Adrenal gland (tissue), 19 donors: ENCODE measurements at places on chromosomes 4 and X. TPM values are rescaled to one million over a fixed set of nuclear protein-coding genes. Genes with fewer than 3 reads are reported as not detected.
A peak's percentile ranks its signal among the peaks of the same experiment; 100 is the strongest.

GRCh38 chr4:17427991-17428390 is 83.9 kb downstream of the QDPR start:
- DNase-seq, result no peak

DNA sequence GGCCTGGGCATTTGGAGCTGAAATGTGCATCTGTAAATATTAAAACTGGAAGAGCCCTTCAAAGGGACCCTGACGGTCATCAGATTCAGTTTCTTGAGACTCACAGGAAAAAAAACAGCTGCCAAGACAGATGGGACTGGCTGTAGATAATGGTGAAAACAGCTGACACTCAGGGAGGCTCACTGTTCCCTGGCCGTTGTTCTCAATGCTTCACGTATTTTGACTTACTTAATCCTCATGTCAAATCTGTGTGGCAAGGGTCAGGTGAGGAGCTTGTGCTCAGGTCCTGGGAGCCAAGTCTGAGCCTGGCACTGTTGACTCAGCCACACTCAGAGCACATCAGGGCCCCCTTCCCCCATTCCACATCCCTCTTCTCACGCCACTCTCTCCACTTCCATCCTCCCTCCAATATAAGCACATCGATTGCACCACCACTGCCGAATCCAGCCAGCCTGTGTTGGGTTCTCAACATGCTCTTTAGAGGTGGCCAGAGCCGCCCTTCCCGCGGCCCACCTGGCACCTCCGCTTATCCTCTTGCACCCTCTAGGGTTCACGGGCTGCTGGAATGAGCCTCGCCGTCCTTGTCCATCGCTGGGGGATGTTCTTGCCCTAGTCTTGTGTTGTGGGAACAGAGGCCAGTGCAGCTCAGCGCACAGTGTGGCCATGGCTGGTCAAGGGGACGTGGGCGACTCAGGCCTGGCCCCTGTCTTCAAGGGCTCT is 40.1 kb downstream of the EVC start:
- no peak for DNase-seq

- DNase-seq, result no peak
Observed at GRCh38 chr4:153799694-153800074, 10.8 kb upstream of the SFRP2 start.

DNA sequence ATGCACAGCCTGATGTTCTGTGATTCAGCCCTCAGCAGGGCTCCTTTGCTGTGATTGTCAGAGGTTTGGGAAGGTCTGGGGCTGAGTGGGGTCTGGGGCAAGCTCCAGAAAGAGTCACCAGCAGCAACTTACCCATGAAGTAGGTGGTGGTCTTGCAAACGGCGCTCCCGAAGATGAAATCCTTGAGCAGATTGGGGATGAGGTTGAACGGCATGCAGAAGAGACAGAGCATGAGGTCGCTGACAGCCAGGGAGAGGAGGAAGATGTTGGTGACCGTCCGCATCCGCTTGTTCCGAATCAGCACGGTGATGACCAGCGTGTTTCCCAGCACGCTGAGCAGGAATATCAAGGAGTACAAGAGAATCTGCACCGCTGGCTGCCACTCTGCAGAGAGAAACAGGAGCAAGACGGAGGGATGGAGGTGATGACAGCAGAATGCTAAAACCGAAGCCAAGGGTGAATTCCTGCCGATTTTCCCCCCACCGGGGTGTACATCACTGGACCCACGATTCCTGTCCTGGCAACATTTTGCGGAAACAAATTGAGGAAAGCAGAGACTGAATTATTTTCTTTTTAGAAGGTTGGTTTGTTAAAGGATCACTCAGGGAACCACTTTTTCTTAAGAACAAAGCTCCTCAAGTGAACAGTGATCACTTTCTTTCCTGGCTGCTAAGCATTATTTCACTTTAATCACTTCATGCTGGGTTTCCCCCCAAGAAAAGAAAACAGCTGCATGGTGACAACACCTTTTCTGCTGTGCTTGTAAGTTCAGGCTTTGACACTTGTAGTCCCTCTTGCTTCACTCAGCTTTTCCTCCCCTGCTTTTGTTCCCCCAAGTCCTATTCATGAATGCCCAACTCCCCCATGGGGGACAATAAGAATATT is 941 bp downstream of the CCKAR start:
- no peak for DNase-seq

- DNase-seq, result no peak
Observed at GRCh38 chrX:136039968-136040367, 54.7 kb downstream of the SLC9A6 start.

DNA sequence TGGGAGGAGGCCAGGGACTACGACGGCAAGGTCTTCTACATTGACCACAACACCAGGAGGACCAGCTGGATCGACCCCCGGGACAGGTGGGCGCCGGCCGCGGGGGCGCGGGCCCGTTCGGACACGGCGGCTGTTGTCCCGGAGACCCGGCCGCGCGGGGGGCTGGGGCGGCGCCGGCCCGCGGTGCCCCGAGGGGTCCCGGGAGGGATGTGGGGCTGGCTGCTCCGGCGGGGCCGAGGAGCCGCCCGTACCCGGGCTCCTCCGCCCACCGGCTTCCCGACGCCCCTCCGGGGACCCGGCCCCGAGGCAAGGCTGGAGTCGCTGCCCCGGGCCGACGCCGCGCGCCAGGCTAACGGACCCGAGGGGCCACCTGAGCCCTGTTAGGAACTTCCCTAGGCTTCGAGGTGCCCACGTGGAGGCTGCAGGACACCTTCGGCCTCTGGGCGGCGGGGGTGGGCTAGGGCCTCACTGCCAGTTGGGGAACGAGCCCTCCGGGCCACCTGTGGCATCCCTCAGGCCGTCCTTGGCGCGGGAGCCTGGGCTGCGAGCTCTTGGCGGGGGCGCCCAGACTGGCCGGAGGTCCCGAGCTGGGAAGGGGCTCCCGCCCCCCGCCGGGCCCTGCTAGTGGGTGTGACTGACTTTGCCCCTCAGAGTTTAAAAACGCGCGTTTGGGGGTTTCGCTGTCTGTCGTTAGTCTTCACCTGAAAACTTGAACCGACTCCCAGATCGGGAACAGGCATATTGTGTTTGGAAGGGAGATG is 660 bp downstream of the WWC2 start:
- peak; percentile 32 for DNase-seq

DNA sequence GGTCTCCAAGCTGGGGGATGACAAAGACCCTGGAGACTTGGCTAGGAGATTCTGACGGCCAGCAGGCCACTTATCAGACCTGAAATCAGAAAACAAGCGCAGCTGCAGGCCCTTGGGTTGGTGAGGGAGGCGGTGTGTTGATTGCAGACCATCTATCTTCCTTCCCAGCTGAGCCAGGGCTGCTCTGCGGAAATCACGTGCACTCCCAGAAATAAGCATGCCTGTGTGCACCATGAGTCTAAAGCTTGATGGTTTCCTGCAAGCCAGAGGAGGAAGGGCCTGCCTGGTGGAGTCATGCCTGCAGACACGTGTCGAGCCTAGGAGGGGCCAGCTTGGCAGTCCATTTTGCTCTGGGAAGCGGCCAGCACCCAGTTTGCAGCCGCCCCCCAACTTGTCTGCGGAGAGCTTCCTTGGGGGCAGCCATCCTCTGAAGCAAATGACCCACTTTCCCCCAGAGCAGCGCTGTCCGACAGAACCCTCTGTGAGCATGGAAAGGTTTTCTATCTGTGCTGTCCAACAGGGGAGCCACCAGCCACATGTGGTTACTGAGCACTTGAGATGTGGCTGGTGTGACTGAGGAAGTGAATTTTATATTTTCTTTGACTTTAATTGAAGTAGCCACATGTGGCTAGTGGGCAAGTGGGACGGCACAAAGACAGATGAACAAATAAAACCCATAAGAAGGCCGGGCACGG is 175.7 kb upstream of the BCOR start:
- peak; percentile 84 for DNase-seq

DNA sequence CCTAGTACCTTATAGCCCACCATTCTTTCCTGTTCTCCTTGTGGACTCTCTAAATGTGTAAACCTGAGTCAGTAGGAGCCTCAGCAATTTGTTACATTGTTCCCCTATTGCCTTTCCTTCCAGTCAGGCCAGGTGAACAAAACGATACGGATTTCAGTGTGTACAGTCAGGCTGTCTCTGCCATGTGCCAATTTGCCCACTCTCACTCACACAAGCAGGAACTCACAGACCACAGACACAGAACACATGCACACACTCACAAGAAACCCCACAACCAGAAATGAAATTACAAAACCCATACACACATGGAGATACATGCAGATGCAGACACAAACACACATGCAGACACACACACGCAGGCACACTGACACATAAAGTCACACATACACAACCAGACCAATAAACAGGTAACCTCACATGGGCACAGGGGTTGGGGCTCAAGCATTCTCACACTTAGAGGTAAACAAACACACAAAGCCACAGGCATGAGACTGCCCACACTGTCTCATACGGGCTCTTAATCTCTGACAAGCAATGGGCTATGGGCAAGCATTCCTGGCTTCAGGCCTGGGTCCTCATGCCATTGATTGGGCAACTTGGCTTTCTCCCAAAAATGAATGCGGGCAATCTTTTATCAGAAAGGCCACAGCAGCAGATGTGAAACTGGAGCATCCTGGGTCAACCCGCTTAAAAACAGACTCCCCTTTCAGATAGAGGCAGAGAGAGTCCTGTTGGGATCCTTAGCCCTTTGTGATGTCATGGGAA is 68.7 kb downstream of the NBDY start:
- DNase-seq, result peak; percentile 87

DNA sequence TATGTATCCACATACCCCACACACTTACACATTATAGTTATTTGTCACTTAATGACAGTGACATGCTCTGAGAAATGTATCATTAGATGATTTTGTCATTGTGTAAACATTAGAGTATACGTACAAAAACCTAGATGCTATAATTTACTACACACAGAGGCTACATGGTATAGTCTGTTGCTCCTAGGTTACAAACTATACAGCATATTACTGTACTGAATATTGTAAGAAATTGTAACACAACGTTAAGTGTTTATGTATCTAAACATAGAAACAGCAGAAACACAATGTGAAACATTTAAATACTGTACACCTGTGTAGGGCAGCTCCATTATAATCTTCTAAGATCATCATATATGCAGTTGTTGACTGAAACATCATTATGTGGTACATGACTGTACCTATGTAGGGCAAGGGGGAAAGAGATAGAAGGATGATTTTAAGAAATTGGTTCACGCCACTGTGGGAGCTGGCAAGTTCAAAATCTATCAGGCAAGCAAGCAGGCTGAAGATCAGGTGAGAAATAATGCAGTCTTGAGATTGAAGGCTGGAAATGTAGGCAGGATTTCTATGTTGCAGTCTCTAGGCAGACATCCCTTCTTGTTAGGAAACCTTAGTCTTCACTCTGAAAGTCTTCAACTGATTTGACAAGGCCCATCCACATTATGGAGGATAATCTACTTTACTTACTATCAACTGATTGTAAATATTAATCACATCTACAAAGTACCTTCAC is 78.0 kb upstream of the CPEB2 start:
- no peak for DNase-seq

- DNase-seq, result no peak
Observed at GRCh38 chrX:13028871-13029636, 15.4 kb downstream of the FAM9C start.

DNA sequence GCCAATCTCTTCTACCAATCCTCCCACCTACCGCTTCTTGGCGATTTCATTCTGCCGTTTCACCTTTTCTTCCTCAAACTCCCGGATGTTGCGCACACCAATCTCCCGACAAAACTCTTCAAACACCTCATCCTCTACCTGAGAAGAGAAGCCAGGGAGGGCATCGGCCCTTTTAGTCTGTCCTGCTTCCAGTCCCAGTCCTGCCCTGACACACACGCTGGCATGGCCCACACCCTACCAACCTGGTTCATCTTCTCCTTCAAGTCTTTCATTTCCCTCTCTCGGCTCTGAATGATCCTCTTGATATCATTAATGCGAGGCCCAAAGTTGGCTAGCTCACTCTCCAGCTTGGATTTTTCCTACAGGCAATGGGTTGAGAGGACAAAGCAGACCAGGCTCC is 18.9 kb downstream of the SMC1A start:
- no peak for DNase-seq

GRCh38 chr4:167890226-167890625 is 202.1 kb upstream of the ANXA10 start:
- DNase-seq, result no peak

- DNase-seq, result no peak
Observed at GRCh38 chr4:127469542-127469941, 163.2 kb upstream of the INTU start.

DNA sequence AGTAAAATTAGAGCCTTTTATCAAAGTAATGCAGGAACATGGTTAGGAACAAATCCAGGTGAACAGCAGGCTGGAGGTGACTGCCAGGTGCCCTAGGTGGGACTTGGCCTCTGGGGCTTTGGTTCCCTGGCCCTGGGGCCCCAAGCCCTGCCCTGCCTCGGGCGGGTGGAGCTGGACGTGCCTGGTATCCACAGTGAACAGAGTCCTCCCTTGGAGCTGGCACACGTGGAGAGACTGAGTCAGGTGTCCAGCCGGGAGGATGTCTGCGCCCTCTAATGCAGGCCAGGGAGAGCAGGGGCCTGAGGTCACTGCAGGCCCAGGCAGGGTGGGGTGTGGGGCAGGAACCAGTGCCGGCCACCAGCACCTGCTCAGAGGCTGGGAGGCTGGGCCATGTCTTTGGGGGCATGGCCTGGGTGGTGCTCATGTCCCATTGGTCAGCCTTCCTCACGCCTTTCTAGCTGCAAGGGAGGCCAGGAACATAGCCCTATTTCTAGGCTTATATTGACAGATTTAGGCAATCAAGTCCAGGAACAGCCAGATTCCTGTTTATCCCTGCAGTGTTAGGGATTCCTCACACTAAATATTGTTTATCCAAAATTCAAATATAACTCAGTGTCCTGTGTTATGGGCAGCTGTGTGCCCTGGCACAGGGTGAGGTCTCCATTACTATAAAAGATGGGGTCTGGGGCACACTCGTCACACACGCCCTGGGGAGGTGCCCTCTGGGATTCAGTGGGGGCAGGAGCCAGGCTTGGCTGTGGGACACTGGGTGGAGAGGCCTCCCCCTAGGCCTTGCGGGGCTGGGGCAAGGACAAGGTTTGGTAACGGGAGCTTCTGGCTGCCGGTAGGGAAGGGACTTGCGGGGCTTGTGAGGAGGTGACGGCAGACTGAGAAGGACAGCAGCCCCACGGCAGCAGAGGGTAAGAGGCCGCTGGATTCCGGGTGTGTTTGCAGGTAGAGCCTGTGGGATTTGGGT is 14.3 kb upstream of the NAT8L start:
- DNase-seq, result no peak

DNA sequence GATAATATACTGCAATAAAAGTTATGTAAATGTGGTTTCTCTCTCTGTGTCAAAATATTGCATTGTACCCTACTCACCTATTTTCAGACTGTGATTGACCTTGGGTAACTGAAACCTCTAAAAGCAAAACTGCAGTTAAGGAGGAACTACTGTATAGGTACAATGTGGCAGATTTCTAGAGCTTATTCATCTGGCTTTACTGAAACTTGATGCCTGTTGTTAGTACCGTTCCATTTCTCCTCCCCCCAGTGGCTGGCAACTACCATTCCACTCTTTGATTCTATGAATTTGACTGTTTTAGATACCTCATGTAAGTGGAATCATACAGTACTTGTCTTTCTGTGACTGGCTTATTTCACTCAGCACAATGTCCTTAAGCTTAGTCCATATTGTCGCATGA is 61.9 kb downstream of the HOPX start:
- no peak for DNase-seq

Gene FGFR3
- total RNA-seq, result 0.22 TPM

Gene BEND4
- total RNA-seq, result 1.6 TPM

Gene ETDB
- not detected for total RNA-seq

Gene MAP3K15
- 92.3 TPM for total RNA-seq

Gene DACH2
- not detected for total RNA-seq

Gene CSAG1
- not detected for total RNA-seq

Gene CYTL1
- 1.2 TPM for total RNA-seq

Gene BRS3
- not detected for total RNA-seq

Gene CXCL3
- 0.42 TPM for total RNA-seq

Gene PFKFB1
- total RNA-seq, result 0.68 TPM

Gene CT47B1
- total RNA-seq, result not detected

Gene TMSB15C
- total RNA-seq, result 6.8 TPM
